Smooth muscle cell of the brain vasculature (primary cell): ENCODE measurements at places on chromosomes 16 and 17.

DNA sequence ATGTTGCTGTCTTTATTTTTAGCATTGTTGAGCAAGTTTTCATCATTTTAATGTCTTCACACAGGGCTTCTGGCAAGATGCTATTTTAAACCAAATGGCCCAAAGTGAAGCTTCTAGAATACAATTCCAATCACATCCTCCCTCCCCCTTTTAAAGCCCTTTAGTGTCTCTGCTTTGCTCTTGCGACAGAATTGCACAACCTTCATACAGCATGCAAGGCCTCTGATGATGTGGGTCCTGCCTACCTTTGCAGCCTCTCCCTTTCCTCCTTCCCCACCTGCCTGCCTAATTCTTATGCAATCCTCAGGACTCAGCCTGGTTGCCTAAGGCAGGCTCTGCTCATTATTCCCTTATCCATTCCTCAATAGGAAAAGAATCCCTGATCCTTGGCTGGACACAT, 381.7 kb downstream of the SLC39A11 start:
- no peak for DNase-seq

DNA sequence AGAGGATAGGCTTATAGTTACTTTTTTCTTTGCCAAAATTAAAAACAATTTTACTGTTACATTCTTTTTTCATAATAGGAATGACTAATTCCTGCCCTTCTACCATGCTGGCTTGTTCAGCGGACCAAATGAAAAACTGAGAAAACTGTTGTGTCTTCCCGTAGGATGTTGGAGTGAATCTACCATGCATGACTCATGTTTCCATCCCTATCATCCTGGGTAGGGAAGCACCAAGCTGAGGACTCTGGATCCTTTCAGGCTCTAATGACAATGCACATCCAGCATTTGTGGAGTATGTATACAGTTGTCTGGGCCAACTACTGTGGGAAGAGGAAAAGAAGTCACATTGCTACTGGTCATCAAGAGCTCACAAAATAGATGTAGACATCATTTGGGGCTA, 41.1 kb upstream of the DHX8 start:
- DNase-seq, result no peak

- DNase-seq, result no peak
Observed at GRCh38 chr16:15973421-15973820, 24.0 kb downstream of the ABCC1 start.

- no peak for DNase-seq
Observed at GRCh38 chr17:39928858-39929645, 1.5 kb downstream of the LRRC3C start.

DNA sequence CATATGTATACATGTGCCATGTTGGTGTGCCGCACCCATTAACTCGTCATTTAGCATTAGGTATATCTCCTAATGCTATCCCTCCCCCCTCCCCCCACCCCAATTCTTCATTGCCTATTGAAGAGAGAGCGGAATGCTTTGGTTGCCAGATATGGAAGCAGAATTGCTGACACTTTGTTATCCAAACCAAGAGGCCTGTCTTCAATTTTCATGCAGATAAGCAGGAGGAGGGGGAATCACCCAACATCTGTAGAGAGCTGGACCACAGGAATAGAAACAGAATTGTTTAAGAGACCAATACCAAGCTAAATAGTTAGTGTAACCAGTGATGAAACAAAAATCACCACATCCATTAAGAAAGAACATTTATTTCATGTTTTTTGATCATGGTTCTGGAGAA, 7.1 kb downstream of the ASPA start:
- no peak for DNase-seq

GRCh38 chr16:10761373-10761772, 17.7 kb downstream of the NUBP1 start:
- no peak for DNase-seq

- DNase-seq, result no peak
Observed at GRCh38 chr16:50303041-50303604, 36.8 kb downstream of the ADCY7 start.

DNA sequence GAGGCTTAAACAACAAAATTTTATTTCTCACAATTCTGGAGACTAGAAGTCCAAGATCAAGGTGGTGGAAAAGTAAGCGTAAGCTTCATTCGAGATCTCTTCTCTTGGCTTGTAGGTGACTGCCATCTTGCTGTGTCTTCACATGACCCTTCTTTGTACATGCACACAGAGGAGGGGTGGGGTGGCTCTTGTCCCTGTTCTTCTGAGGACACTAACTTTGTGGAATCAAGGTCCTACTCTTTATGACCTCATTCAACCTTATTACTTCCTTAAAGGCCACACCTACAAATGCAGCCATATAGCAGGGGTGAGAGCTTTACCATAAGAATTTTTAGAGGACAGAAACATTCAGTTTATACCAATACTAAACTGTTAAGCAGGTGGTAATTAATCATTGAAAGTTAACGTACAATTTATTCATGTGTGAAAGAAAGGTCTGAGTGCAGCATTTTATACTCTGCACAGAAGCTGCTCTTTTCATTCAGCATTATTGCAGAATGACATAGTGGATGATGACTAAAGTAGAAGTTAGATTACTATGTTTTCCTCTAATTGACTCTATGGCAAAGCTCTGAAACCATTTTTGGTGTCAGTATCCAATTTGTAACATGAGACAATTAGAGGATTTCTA, 139.9 kb upstream of the HLF start:
- DNase-seq, result no peak

DNA sequence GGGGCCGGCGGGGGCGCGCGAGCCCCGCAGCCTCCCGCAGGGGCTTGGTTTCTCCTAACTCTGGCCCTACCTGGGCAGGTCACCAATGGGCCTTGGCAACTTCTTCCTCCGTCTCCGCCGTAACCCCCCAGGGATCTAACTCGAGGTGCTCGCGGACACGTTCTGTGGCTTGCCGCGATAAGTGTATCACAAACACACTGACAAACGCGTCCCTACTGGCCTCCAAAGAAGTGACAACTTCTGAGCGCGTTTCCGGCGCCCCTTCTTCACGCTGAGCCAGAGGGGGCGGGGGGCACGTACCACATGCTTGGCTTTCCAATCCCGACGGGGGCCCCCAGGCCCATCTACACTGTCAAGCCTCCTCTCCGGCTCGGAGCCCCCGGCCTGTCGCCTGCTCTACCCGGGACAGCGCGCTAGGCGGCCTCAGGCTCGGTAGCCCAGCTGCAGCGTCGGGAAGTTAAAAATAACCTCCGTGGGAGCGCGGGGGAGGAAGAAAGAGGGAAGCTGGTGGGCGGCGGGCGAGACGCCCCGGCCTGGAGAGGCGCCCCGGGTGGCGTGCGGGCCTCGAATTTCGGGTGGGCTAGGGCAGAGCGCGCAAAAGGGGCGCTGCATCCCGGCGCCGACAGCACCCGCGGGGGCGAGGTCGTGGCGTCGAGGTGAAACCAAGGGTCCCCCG, 725 bp upstream of the SPHK1 start:
- DNase-seq, result no peak

- no peak for DNase-seq
Observed at GRCh38 chr16:74521691-74522090, 85.2 kb downstream of the GLG1 start.
